ENCODE measurements at places on chromosomes 12 and 14. TPM values are rescaled to one million over a fixed set of nuclear protein-coding genes. Genes with fewer than 3 reads are reported as not detected.

DNA sequence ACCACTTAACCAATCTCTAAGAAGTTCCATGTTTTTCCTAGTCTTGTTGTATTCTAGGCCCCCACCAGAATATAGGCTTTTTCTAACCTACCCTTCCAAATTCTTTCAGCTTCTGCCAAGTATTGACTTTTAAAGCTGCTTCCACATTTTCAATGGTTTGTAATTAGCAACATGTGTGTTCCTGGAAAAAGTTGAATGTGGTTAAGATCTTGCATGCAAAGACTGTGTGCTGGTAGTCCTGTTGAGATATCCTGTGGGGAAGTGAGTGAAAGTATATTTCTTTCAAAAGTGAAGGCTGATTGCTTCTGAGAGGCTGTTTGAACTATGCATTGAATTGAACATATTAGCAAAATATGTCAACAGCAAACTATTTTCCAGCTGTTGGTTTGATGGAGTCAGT, 646 bp upstream of the OR6C4 start:
- no peak for DNase-seq

GRCh38 chr14:76293923-76294322, 82.0 kb upstream of the ESRRB start:
- no peak for DNase-seq

GRCh38 chr12:49672301-49673217, 34.6 kb downstream of the FMNL3 start:
- no peak for DNase-seq

- no peak for DNase-seq
Measured at GRCh38 chr14:99658218-99658845, 13.4 kb downstream of the HHIPL1 start.

GRCh38 chr14:101084436-101084826, 180.9 kb upstream of the RTL1 start:
- DNase-seq, result no peak

DNA sequence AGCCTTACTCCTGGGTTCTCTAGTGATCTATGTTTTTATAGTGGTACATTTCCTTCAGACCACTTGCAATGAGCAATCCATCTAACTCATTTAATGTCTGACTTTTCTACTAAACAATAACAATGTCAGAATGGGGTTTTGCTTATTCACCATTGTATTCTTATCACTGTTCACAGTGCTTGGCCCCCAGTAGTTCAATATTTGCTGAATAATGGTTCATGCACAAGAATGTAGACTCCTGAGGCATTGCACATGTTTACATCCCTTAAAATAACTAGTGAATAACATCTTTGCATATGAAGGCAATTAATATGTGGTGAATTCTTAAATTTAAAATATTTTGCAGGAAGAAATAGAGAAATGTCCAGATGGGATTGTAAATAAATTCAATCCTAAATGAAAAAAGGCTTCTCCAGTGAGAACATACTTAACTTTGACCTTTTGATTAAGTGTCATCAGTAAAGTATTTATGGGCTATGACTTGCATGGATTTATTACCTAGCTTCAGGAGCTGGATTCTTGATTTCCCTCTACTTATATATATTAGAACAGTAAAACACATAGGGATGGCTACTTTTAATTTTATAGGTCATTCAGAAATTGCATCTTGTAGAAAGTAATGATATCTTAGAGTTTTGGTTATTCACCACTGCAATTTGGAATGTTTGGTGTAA, 3.4 kb downstream of the CCER1 start:
- no peak for DNase-seq

- DNase-seq, result no peak
Measured at GRCh38 chr12:80636832-80637231, 70.6 kb upstream of the MYF6 start.

- peak; percentile 72 for DNase-seq
Measured at GRCh38 chr12:120583478-120584030, 2.4 kb upstream of the POP5 start.

- DNase-seq, result no peak
Measured at GRCh38 chr14:23899788-23900187, 53.8 kb upstream of the DHRS4 start.

- no peak for DNase-seq
Measured at GRCh38 chr14:50340045-50340444, 27.9 kb downstream of the DMAC2L start.

Gene PARP11
- total RNA-seq, result not detected

- no peak for DNase-seq
Measured at GRCh38 chr14:84458881-84459280, 1071.1 kb upstream of the FLRT2 start.

Gene VRTN
- total RNA-seq, result not detected

DNA sequence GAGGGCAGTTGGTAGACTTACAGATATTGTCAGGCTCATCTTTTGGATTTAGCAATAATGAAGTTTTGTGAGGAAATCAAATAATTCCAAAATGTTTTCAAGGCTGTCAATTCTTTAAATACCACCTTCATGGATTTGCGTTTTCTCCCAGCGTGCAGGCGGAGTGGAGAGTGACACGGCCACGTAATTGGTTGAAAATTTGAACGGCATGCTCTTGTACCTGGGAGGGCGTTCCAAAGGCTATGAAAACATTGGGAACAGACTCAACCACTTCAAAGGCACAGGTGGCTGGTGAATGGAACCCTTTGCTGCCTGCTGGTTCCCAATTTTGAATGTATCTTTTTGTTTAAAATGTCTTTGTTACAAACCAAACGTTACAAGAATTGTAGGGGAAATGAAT, 12.4 kb downstream of the SMIM41 start:
- DNase-seq, result no peak

- DNase-seq, result no peak
Measured at GRCh38 chr12:128138125-128138524, 128.8 kb upstream of the TMEM132C start.

Gene SLC10A1
- total RNA-seq, result not detected
